ENCODE measurements at places on chromosomes 1 and 21.

DNA sequence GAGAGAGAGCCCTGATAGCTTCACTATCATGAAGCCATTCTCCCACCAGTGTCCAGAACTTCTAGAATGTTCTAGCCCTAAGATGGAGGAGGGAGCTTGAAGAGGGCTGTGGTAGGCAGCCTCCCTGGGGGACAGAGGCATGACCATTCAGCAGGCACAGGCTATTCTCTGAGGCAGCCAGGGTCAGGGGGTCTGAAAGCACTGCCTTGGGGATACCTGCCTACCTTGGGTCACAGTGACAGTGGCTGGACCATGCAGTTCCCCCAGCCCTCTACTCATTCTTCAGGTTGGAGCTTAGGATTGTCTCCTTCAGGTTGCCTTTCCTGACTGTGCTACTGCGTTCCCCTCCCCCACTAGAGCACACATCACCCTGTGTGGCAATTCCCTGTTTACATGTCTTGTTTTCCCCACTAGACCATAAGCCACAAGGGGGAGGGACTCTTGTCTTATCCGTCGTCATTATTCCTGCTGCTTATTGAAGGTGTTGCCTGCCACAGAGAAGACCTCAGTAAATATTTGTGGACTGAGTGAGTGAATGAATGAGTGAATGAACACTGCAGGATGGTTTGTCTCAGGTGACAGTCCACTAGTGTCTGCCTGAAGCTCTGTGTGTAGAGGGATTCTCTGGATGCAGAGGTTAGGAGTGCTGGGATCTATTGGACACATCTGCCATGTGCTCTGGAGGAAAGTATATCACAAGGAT, 5.2 kb downstream of the ZDHHC18 start:
- no peak for DNase-seq

DNA sequence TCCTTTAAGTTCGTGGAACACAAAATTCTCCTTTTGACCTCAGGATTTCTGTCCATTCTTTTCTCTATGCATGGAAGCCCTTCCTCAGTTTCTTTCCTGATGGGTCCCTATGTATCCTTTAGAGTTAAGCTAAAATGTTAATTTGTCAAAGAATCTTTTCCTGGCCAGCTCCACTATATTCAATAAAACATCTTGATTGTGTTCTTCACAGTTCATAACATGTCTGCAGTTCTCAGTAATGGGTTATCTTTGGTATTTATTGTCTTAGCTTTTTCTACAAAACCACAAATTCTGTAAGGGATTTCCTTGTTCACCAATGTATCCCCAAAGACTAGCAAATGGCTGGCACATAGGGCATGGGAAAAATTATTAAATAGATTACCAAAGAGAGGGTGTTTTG, 998.5 kb downstream of the ADGRL2 start:
- DNase-seq, result no peak

DNA sequence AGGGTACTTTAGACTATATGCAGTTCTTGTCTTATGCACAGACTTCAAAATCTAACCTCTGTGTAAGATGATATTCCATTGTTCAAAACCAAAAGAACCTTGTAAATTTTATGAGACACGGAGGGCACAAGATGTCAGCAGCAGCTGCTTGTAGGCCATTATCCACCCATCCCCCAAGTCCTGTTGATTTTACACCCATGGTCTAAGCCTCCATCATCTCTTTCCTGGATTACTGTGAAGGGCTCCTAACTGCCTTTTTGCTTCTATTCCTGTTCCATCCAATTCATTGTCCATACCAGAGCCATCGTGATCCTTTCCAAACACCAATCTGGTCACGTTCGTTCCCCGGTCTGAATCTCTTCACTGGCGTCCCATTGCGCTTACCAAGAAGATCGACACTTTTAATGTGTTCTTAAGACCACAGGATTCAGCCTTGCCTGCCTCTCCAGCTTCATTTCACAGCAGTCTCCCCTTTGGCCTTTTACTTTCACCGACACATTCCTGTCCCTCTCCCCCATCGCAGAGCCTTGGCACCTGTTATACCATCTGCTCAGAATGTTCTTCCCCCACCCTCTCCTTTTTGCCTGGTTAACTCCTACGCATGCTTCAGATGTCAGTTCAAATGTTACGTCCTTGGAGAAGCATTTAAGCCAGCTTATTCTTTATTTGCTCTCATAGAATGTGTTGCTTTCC, 107.3 kb upstream of the POU3F1 start:
- no peak for DNase-seq

DNA sequence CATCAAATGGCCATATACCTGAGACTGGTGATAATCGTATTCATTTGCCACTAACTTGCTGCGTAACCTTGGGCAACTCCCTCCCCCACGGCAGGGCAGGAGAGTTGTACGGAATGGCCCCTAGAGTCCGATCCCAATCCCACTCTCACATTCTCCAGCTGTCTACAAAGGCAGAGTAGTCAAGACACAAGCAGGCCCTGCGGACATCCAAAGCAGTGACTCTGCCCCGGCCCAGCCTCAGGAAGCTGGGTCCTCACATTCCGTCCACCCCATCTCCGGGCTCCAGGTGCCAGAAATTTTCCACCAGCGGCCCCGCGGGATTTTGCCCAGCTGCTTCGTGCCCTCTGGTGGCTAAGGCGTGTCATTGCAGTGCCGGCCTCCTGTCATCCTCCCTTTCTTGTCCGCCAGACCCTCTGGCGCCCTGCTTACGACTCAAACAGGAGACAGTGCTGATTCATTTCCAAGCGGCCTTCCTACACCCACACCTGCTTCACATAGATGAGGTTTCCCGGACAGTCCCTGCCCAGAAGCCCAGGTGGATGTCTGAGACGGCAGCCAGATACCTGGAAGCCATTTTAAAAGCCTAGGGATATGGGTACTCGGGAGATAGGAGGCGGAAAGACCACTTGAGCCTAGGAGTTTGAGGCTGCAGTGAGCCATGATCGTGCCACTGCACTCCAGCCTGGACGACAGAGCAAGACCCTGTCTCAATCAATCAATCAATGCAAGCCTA, 2.9 kb upstream of the S100A2 start:
- DNase-seq, result peak; percentile 81

DNA sequence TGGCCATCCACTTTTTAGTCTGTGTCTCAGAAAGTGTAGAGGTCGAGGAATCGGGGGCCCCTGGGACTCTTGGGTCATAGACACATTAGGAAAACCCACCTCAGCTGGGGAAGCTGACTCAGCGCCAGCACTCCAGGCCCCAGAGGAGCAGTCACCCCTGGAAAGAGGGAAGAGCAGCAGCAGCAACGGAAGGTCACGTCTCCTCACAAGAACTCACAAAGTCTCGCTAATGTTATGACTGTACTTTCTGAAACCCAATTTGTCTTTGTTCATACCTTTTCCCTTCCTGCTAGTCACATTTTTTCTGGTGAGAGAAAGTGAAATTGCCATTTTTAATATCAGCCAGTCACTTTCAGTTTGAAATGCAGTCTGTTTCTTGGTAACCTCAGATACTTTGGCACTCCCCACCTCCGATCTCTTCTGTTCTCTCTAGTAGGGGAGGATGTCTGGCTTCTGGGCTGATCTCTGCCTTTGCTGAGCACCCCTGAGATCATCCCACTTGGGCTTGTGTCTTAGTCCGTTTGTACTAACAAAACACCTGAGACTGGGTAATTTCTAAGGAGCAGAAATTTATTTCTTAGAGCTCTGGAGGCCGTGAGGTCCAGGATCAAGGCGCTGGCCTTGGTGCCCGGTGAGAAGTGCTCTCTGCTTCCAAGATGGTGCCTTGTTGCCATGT, 6.0 kb upstream of the NLRP3 start:
- DNase-seq, result no peak

- no peak for DNase-seq
These were observed 954 bp downstream of the MYOG start for GRCh38 chr1:203084588-203085527.

DNA sequence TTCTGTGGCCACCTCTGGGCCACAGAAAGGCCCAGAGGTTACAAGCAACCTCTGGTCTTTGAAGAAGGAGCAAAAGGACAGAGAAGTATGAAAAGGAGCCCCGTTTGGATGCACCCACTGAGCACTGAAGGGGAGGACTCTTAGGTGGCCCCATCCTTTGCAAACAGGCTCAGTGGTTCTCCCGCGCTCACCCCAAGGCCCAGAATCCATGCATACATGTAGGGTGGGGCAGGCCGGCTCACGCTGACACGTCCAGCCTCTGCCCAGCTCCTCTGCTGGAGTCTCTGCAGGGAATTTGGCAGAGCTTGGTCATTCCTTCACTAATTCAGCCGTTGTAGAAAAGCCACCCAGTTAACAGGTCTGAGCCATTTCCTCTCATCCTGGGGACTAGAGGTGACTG, 61.3 kb upstream of the AJAP1 start:
- no peak for DNase-seq

DNA sequence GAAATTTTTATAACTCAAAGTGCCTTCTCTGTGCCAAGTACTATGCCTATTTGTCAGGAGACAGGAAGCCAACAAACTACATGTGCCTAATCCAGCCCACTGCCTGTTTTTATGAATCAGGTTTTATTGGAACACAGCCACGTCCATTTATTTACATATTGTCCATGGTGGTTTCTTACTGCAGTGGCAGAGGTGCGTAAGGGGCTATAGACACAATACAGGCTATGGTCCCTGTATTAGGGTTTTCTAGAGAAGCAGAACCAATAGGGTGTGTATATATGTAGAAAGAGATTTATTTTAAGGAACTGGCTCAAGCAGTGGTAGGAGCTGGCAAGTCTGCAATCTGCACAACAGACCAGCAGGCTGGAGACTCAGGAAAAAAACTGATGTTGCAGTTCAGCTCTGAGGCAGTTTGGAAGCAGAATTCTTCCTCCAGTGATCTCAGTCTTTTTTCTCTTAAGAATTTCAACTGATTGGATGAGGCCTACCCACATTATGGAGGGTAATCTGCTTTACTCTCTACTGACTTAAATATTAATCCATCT, 15.4 kb downstream of the PPIE start:
- DNase-seq, result no peak

DNA sequence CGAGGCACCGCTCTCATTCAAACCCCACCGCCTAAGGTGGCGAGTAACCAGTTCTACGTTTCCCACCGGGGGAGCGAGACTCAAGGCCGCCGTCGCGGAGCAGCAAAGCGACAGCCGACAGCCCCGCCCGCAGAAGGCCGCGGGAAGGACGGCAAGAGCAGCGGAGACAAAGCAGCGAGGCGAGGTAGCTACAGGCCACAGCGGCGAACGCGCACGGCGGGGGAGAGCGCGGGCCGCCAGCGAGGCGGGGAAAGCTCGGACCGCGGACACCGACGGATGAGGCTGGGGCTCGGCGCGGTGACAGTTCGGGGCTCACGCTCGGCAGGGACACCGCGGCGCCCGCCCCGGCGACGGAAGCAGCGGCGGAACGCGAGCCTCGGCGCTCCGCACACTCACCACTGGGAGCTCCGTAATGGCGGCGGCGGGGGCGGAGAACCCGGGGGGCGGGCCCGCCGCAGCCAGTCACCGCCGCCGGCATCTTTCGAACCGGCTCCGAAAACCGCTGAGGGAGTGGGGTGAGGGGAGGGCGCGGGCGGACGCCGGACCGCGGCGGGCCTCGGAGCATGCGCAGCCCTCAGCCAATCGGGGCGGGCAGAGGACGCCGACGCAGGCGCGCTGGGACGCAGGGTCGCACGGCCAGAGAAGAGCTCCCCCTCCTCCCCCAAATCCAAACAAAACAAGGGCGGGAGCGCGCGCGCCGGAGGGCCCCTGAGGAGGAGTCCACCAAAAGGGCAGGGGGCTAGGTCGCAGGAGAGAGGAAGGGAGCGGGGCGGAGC, 666 bp downstream of the HP1BP3 start:
- DNase-seq, result peak; percentile 89

GRCh38 chr21:44761011-44761729, 40.5 kb downstream of the UBE2G2 start:
- DNase-seq, result no peak

DNA sequence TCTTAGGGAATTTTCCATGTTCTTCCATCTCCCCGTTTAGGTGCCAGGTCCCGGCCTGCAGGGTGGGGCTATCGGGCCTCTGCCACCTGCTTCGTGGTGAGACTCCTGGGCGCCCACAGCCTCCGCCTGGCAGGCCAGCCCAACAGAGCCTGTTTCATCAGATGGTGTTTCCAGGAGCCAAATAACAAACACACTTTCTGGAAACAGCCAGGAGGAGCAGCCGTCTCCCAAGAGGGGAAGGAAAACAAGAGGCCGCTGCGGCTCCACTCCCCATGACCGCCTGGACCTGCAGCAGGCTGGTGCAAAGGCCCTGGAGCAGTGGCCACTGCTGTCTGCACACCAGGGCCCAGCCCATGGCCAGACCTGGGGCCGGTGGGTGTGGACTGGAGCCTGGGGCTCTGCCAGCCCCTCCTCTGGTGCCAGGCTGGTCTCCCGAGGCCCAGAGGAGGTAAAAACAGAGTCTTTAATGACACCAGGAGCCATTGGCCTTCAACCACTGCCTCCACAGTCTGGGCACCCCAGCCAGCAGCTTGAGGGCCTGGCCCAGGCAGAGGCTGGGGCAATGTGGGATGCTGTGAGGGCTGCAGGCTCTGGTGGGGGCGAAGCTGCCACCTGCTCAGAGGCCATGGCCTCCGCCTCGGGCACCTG, 55.0 kb downstream of the SLX9 start:
- peak; percentile 30 for DNase-seq

DNA sequence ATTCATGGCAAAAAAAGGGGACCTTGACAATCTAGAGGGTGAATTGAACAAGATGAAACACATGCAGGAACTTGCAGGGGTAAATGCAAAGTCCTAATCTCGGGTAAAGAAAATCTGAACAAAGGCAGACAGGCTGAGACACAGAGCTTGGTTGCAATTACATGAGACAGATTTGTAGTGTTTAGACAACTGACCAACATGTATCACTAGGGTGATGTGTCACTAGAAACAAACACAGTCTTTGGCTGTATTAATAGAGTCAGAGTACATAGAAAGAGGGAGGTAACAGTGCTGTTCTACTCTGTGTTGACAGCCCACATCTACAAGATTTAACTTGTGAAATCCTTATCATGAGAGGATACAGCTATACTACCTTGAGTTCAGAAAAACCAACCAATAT, 78.1 kb upstream of the GRIK3 start:
- DNase-seq, result no peak

DNA sequence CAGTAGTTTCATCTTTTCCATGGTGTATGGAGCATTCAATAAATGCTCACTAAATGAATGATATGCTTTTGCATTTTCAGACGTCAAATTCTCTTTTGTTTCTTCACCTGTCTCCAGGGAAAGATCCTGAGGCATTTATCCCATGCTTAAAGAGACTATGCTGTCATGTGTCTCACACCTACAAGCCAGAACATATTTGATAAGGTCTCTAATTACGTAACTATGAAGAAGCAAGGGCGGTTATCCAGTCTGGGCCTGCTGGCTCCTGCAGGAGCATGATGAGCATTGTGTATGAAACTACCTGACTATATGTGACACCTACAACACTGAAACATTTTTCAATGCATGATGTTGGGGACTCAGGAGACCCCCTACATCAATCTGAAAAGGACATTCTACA, 51.8 kb downstream of the FBXO42 start:
- no peak for DNase-seq

DNA sequence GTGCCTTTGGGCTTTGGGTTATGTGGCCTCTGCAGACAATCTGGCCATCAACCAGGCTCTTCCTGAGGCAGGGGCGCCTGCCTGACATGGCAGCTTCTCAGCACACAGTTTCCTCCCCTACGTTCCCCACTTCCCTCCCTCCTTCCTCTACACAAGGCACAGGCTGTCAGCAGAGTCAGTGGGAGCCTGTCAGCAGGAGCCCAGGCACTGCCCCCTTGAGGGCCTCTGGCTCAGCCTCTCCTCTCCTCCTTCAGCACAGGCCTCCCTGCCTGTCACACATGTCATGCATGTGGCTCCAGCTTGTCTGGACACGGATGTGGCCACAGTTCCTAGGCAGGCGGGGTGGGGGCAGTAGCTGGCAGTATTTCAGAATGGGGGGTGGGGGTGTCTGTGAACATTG, 52.2 kb upstream of the ARTN start:
- no peak for DNase-seq

GRCh38 chr1:77649127-77649526, 33.3 kb downstream of the ZZZ3 start:
- no peak for DNase-seq

Measured in fibroblast of lung (primary cell).